ENCODE measurements at places on chromosomes 2 and 18.

- no peak for DNase-seq
Observed at GRCh38 chr2:199543606-199544172, 86.0 kb upstream of the SATB2 start.

DNA sequence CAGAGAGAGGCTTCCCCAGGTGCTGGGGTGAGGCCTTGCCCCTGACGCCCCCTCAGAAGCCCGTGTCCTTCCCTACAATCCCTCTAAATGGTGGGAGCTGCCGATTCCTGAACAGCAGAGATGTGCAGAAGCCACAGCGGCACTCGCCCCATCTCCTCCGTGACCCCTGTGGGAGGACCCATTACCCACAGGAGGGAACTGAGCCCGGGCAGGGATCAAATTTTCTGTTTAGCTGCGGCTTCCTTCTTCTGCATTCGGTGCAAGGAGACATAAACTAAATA lies 181.2 kb upstream of the RAB6C start:
- DNase-seq = no peak

DNA sequence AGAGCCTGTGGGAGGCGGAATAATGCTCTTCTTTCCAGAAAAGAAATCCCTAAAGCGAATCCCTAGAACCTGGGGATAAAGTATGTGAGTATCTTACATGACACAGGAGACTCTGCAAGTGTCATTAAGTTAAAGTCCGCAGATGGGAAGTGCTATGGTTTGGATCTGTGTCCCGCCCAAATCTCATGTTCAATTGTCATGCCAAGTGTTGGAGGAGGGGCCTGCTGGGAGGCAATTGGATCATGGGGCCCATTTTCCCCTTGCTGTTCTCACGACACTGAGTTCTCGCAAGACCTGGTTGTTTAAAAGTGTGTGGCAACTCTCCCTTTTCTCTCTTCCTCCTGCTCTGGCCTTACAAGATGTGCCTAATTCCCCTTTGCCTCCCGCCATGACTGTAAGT lies 207.8 kb downstream of the MYT1L start:
- DNase-seq = no peak

DNA sequence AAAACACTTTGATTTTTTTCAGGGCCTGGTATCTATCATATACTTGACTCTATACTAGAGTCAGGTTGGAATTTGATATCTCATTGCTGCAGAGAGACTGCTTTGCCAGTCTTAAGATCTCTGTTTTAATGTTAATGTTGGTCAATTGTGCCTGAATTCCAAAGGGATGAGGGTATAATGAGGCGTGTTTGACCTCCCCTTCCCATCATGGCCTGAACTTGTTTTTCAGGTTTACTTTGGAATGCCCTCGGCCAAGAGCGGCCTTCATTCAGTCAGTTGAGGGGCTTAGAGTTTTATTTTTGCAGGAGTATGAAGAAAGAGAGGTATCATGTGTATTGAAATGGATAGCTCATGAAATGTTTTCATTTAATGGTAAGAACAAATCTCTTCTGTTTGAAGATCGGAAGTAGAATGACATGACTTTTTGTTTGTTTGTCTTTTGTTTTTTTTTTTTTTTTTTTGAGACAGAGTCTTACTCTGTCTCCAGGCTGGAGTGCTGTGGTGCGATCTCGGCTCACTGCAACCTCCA lies 119.0 kb downstream of the KIAA1328 start:
- peak; percentile 2 for DNase-seq

GRCh38 chr2:11799826-11800225 lies 53.4 kb downstream of the LPIN1 start:
- no peak for DNase-seq

GRCh38 chr18:76750917-76751890 lies 71.2 kb upstream of the ZNF236 start:
- no peak for DNase-seq

- DNase-seq = no peak
Observed at GRCh38 chr2:225841314-225841713, 441.8 kb downstream of the NYAP2 start.

GRCh38 chr2:226953826-226954225 lies 118.0 kb downstream of the RHBDD1 start:
- DNase-seq = no peak

GRCh38 chr2:230944757-230945372 lies 19.8 kb upstream of the GPR55 start:
- DNase-seq = no peak

- DNase-seq = no peak
Observed at GRCh38 chr2:112621790-112622527, 23.8 kb upstream of the SLC20A1 start.

DNA sequence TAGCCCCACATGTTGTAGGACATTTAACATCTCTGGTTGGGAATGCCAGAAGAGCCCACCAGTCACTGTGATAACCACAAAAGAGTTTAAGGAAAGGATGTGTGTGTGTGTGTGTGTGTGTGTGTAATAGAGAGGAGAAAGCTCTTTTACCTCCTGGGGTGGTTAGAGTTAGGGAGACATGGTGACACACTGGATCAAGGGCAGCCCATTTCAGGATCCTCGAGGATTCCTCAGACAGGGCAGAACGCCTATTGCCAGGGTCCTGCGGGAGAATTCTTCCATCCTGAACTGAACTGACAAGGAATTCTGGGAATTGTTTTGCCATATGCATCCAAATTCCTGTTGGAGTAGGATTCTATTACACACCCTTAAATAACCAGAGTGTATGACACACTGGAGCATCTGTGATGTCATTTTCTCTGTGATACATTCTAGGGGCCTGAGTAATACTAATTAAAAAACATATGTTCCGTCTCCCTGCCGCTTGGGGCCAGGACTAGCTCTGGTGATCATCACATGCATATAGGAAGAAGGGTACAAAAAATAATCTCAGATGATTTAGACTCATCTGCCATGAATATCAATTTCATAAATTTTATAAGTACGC lies 156.4 kb upstream of the MMADHC start:
- peak; percentile 41 for DNase-seq

GRCh38 chr2:118855451-118856279 lies 8.2 kb upstream of the EN1 start:
- no peak for DNase-seq

GRCh38 chr2:26560892-26561291 lies 80.3 kb downstream of the CIB4 start:
- DNase-seq = no peak

DNA sequence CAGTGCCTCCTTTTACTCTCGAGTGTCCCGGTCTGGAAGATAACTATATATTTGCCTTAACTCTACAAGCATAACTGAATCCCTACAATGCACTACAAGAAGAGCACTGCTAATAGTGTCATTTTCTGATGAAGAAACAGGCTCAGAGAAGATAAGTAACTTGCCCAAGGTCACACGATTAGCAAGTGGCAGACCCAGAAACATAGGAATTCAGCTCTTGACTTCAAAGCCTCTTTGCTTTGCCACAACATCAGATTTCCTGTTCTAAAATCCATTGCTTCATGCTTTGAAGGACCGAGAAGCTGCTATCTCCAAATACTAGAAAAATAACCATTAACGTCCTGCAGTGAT lies 65.6 kb downstream of the HS1BP3 start:
- no peak for DNase-seq

- DNase-seq = no peak
Observed at GRCh38 chr2:219905640-219906039, 278.2 kb downstream of the SLC4A3 start.

GRCh38 chr2:176562359-176563078 lies 293.3 kb downstream of the MTX2 start:
- no peak for DNase-seq

DNA sequence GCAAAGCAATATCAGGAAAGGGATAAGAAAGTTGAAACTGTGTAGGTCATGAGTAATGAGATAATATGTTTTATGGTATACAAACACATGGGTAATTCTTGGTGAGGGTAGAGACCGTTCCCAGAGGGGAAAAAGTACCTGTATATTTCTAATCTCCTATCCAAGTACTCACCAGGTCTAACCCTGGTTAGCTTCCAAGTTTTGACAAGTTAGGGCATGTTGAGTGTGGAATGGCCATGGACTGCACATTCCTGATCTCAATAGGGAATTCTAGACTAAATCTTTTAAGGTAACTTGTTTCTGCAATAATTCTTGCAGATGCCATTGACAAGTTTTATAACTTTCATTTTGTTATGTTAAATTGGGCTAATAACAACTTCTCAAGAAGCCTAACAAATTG lies 216.6 kb downstream of the SPAG16 start:
- DNase-seq = peak; percentile 10

- DNase-seq = no peak
Observed at GRCh38 chr2:40213619-40214018, 238.3 kb downstream of the SLC8A1 start.

DNA sequence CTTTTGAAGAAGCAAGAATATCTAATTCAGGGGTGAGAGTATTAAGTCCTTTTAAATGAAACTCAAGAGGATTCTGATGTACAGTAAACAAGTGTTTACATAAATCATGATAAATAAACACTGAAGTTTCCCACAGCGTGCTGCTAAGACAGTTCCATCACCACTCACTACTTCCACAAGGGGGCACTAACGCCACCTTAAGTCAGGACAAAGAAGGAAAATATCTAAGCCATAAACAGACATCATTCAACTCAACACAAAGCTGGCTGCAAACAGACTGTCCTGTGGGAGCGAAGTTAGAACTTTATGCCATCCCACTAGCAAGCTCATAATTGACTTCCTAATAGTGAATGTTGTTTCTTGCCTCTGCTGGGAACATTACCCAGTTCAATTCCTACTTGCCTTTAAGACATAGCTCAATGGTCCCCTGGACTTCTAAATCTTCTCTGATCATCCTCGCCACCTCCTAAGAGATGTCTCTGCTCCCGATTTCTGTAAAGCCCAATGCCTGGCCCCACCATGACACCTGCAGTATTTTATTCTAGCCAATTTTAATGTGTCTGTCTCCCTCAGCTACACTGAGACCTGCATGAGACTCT lies 36.5 kb downstream of the MRPL44 start:
- DNase-seq = peak; percentile 18

GRCh38 chr2:194445226-194445625 lies 1211.8 kb upstream of the SLC39A10 start:
- DNase-seq = no peak

DNA sequence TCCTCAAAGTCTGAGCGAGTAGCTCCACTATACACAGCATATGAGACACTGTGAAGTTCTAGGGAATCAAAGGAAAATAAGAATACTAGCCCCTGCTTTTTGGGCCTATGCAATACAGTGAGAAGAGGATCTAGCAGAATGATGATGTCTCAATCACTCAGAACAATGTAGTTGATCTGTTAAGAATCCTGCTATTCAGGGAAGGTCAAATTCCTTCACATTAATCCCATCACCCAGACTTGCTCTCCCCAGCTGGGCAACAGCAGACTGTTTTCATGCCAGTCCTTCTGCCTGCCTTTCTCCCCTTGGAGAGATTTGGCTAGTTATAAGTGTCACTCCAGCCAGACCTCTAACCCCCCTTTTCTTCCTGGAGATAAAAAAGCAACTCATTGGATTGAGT lies 230.0 kb upstream of the EPHA4 start:
- DNase-seq = no peak

DNA sequence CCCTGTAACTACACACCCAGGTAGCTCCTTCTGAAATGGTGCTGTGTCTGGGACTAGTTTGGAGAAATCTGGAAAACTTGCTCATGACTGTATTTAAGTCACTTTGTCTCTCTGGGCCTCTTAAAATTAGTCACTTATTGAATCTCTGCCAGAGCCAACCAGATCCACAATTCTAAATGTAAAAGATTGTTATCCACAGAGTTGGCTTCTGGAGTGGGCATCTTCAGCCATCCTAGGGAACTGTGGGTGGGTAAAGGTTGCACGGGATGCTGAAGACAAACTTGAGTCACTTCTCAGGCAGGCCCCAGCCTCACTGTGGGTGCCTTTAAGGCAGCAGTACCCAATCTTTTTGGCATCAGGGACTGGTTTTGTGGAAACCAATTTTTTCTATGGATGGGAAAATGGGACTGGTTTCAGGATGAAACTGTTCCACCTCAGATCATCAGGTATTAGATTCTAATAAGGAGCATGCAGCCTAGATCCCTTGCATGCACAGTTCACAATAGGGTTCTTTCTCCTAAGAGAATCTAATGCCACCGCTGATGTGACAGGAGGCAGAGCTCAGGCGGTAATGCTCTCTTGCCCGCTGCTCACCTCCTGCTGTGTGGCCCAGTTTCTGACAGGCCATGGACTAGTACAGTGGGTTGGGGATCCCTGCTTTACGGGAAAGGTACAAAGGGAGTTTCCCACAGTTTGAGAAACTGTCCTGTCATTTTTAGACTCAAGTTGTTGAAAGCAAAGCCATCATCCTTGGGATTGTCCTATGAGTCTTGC lies 98.3 kb upstream of the SPRED2 start:
- DNase-seq = no peak

- DNase-seq = no peak
Observed at GRCh38 chr2:213787869-213788268, 503.6 kb downstream of the SPAG16 start.

GRCh38 chr2:19888831-19889230 lies 13.0 kb downstream of the TTC32 start:
- no peak for DNase-seq

GRCh38 chr2:86035883-86036668 lies 69.6 kb downstream of the POLR1A start:
- peak; percentile 12 for DNase-seq

DNA sequence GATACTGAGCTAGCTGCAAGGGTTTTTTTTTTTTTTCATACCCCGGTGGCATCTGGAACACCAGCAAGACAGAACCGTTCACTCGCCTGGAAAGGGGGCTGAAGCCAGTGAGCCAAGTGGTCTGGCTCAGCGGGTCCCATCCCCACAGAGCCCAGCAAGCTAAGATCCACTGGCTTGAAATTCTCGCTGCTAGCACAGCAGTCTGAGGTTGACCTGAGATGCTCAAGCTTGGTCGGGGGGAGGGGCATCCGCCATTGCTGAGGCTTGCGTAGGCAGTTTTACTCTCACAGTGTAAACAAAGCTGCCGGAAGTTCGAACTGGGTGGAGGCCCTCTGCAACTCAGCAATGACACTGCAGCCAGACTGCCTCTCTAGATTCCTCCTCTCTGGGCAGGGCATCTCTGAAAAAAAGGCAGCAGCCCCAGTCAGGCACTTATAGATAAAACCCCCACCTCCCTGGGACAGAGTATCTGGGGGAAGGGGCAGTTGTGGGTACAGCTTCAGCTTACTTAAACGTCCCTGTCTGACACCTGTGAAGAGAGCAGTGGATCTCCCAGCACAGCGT lies 5.1 kb upstream of the MIB1 start:
- no peak for DNase-seq

DNA sequence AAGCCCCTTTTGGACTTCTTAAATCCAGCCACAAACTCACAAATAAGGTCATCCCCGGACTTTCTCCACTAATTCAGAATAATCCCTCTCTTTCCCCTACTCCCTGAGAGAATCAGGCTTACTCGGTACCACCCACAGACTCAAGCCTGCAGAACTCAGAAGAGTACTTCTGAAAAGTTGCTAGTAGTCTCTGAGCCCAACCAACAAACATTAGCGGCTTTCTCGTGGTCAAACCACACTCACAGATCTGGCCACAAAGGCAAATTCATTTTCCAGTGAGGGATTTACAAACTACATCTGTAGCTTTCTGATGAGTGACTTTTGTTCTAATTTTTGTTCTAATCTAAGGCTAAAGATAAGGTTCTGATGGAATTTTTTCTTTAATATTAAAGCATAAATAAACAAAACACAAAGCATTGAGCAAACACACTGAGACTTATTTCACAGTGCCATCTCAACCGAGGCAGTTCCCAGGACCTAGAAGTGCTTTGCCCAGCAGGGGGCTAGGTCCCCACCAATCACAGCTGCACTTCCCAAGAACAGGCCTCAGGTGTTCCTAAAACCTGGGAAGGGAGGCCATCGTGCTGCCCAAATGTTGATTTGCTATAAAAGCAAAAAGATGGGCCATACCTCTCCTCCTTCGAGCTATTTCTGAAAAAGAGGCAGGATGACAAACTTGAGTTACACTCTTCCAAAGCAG lies 110.7 kb downstream of the COLEC12 start:
- DNase-seq = no peak
